ENCODE measurements at places on chromosomes 4 and X.
A peak's percentile ranks its signal among the peaks of the same experiment; 100 is the strongest.

- no peak for DNase-seq
Measured at GRCh38 chr4:178963446-178964045, 1521.3 kb upstream of the AGA start.

- DNase-seq: no peak
Measured at GRCh38 chr4:67035986-67036385, 509.3 kb downstream of the CENPC start.

DNA sequence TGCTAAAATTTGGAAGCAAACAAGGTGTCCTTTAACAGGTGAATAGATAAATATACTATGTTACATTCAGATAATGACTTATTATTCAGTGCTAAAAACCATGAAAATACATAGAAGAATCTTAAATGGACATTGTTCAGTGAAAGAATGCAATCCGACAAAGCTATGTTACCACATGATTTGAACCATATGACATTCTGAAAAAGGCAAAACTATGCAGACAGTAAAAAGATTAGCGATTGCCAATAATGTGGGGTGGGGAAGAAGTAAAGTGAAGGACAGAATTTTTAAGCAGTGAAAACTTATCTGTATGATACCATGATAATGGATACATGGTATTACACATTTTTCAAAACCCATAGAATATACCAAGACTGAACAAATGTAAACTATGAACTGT is 926.9 kb downstream of the FAT4 start:
- no peak for DNase-seq

DNA sequence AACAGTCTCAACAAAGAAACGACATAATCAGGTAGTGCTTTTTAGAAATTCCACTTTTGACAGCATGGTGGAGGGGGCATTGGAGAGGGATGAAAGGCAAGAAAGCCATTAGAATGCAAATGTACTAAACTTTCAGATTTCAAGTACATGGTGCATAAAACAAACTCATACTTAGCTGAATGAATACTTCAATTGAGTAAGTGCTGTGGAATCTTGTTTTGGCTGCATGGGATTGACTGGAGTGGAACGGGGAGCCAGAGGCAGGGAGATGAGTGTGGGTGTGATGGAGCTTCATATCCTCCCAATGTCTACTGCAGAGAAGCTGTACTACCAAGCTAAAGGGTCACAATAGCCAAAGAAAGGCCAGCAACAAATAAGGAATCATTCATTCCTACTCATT is 52.4 kb downstream of the USP46 start:
- DNase-seq: no peak

GRCh38 chrX:8749697-8750096 is 17.8 kb upstream of the ANOS1 start:
- DNase-seq: no peak

DNA sequence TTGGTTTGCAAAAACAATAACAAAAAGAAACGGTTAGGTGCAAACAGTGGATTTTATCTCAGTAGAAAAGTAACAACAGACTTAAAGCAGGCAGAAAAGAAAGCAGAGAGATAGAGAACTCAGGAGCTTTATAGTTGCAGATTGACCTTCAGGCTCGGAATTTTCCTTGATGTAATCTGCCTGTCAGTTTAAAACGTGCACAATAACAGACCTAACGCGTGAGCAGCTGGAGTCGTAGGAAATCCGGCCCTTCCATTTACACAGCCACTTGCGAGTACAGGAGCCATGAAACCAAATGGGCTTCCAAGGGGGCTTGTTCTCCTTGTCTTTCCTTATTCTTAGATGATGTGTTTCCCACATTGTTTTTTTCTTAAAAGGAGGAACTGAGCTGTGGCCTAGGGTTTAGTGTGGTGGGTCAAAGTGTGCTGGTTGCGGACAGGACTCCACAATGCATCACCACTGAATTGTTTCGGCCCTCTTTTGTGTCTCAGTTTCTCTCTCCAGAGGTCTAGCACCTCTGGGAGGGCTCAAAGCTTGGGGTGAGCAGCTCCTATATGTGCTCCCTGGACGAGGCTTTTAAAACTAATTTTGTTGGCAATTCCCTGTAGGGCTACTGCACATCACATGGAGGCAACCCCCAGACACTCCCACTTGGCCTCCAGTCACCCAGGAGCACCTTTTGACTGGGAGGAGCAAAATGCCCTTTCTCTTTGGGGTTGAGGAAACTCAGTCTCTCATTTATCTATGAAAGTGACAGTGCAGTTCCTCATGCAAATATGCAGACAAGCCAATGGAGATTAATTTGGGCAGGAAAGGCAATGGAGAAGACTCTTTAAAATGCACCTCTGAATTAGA is 13.9 kb upstream of the MPP1 start:
- no peak for DNase-seq

DNA sequence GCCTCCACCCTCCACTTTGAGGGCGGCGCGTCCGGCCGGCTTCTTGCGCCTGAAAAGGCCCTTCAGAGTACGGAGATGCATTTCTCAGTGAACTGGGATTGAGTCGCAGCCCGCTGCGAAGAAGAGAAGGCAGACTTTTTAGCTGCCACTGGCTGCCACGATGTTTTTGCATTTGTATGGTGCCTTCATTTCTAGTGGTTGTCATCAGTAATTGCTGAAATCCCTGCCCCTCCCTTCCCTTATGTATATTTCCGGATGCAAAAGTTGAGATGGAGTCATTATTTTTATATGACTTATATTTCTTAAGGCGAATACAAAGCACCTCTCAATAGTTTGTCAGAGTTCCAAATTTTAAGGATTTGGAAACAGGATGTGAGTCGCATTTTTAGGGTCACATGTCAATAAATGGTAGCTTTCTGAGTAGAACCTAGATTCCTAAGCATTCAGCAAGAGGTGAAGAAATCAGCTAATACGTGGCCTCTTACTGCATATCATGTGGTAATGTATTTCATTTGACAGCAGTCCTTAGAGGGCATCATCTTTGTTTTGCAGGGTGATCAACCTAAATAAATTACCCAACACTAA is 658 bp downstream of the ATP6AP2 start:
- no peak for DNase-seq

GRCh38 chrX:78540171-78540570 is 119.0 kb downstream of the RTL3 start:
- DNase-seq: no peak

- DNase-seq: no peak
Measured at GRCh38 chrX:73213734-73214425, 771 bp downstream of the NAP1L2 start.

DNA sequence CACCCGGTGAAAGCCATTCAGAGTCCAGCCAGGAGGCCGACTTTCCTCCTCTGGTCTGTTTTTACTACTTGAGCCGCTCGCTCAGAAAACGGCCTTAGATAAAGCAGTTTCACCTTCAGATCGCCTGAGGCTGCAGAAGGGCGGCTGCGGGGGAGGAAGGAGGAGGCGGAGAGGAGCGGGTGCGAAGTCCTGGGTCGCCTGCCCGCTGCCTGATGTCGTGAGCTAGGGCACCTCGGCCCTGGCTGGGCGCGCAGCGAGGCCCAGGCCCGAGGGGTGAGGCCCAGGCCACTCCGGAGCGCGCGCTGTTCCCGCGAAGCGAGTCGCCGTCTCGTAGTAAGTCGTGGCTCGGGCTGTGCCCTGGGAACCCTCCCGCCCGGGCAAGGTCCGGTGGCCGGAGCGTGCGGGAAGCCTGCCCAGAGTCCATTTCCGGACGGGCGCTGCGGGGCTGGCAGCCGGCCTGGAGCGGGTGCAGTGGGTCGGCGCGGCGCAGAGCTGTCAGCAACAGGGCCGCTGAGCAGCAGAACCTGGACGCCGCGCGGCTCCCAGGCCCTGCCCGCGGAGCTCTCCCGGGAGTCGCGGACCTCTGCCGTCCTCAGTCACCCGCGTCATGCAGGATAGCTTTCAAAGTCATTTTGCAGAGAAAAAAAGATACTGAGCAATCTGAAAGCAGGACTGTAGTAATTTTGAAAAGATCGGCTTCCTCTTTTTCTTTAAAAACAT is 18.6 kb downstream of the TRIM2 start:
- DNase-seq: peak; percentile 47

DNA sequence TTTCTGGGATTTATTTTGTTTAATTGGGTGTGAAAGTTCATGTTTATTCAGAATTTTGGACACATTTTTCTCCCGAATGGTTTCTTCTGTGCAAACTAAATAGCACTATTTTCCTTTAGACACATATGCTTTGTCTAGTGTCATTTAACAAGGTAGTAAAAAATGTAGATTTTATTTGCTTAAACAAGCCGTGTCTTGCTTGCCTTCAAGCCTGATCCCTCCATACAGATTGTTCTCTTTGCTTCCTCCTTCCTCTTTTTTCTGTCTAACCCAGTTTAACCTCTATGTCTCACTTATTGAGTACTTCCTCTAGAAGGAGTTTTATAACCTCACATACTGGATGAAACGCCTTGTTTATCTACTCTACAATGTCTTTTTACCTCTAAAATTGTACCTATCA is 211.8 kb downstream of the NPFFR2 start:
- no peak for DNase-seq

- DNase-seq: no peak
Measured at GRCh38 chr4:184262901-184263300, 45.2 kb upstream of the ENPP6 start.

DNA sequence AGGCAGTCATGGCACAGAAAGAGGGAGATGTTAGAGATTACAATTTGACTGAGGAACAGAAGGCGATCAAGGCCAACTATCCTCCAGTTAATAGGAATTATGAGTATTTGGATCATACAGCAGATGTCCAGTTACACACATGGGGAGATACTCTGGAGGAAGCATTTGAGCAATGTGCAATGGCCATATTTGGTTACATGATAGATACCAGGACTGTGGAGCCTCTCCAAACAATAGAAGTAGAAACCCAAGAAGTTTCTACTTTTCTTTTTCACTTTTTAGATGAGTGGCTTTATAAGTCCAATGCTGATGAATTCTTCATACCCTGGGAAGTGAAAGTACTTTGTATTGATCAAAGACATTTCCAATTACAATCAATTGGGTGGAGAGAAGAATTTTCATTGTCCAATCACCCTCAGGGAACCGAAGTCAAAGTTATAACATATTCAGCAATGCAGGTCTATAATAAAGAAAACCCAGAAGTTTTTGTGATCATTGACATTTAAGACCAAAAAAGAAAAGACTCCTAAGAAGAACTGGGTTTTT is 139.1 kb downstream of the MAB21L2 start:
- no peak for DNase-seq

DNA sequence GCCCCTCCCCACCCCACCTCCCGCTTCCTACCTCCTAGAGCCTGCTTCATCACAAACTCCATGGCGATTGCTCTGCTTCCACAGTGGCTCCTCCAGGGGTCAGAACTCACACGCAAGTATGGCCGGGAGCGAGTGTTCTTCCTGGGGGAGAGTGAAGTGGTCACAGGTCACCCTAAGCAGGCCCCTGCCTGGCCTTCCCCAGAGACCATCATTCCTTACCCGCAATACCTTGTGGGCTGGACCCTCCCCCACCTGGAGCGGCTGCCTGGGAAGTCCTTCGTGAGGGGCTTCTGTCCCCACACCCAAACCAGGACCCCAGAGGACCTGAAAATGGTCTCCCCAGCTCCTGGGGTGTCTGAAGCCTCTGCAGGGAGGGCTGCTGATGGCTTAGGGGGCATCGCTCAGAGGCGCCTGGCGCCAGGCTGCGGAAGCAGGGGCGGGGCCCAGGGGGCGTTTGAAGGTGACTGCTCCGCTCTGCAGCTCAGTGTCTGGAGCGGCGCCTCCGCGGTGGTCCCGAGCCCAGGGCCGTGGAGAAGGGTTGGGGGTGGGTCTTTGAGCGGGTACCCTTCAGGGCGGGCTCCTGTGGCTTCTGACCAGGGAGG is 1.4 kb downstream of the CPLX1 start:
- no peak for DNase-seq

GRCh38 chr4:36207831-36208520 is 36.3 kb downstream of the ARAP2 start:
- DNase-seq: no peak

DNA sequence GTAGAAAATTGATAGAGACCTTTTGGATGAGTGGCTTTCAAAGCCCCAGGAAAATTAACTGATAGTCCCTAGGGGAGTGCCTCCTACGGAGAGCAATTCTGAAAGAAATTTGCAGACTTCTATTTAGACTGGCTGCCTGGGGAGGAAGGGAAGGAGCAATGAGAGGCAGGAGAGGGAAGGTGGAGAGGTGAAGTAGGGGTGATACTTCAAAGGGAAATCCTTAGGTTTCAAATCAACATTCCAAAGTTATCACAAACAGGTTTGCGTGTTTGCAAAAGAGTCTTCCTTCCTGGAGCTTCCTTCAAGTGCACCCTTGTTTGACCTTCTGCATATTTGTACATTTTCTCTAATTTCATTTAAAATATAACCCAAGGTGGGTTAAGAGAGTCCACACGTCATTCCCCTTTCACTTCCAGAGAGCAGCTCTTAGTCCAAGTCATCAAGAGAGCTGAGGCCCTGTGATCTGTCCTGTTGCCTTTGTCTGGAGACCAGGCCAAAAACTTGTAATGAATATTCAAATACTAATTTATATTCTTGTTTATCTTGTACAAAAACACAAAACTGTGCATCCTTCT is 157.8 kb downstream of the CLCN4 start:
- no peak for DNase-seq

DNA sequence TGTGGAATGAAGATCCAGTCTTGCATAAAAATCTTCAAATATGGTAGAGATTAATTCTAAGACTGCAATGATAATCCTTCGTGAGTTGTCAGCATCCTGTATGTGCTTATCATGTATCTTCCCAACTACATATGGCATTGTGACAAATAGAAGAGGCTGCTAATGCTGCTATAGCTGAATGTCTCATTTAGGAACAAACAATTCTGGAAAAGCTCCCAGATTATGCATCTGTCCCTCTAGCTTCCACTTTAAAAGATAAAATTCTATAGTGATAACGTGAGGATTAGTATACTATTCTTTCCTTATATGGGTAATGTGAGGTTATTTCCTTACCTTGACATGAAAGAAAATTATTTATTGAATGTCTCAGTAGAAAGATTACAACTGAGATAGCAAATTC is 930.9 kb downstream of the DMD start:
- DNase-seq: no peak

DNA sequence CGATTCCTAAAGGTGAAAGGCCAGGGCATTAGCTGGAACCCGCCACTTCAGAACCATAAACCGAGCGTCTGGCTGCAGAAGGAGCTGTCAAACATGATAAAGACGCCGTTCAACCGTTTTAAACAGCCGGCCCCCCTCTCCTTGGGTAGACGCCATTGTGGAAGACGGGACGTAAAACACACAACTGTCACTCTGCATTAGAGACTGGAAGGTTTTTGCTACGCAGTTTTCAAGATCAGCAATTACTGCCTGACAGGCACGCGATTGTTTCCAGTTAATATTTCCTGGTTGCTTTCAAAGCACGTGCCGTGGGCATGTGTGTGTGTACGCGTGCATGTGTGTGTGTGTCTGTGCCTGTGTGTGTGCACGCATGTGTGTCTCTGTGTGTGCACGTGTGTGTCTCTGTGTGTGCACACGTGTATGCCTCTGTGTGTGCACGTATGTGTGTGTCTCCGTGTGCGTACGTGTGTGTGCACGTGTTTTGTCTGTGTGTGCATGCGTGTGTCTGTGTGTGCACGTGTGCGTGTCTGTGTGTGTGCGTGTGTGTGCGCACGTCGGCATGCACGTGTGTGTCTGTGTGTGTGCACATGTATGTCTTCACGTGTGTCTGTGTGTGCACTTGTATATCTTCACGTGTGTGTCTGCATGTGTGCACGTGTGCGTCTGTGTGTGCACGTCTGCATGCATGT is 48.8 kb downstream of the SHOX start:
- DNase-seq: no peak

- DNase-seq: no peak
Measured at GRCh38 chrX:10518073-10518472, 102.3 kb downstream of the MID1 start.

All from mucosa of gallbladder (tissue), 1 donor.